ENCODE measurements at places on chromosomes 2 and 18. TPM values are rescaled to one million over a fixed set of nuclear protein-coding genes. Genes with fewer than 3 reads are reported as not detected.

DNA sequence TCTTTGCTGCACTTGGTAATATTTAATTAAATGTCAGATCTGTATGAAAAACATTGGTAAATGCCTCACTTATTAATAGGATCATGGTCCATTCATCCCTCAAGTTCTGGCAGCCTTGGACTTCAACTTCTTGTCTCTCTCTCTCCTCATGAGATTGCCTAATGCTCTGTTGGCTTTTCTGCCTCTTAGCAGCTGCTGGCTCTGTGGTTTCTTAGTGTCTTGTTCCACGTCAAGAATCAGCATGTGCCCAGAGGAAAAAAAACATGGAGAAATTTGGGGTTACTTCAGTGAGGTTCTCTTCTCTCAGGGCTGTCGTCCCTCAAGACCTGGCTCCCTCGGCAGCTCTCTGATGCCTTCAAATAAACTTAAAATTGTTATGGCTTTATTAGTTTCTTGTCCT, 75.4 kb downstream of the TAF4B start:
- DNase-seq, result no peak

- peak; percentile 28 for DNase-seq
These were observed 33.2 kb downstream of the SNED1 start for GRCh38 chr2:241031436-241032165.

The FIGN gene
- 13.5 TPM for total RNA-seq

The RAX gene
- not detected for total RNA-seq

The TMEM247 gene
- total RNA-seq, result not detected

All from right cardiac atrium (tissue), 5 donors.